ENCODE measurements at places on chromosomes 4 and X.

GRCh38 chr4:52788806-52789205, 37.6 kb upstream of the ERVMER34-1 start:
- DNase-seq, result no peak

DNA sequence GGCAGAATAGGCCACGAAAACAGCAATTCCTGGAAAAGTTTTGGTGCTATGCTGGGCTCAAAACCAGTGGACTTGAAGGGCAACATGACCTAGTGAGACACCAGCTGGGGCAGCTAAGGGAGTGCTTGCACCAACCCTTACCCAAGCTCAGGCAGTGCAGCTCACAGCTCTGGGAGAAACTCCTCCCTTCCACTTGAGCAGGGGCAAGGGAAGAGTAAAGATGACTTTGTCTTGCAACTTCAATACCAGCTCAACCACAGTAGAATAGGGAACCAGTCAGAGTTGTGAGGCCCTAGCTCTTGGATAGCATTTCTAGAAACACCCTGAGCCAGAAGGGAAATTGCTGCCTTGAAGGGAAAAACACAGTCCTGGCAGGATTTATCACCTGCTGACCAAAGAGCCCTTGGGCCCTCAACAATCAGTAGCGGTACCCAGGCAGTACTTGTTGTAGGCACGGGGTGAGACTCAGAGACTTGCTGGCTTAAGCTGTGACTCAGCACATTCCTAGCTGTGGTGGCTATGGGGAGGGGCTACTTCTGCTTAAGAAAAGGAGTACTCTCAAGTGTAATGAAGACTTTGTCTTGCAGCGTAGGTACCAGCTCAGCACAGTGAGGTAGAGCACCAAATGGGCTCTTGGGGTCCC, 19.7 kb upstream of the ABCG2 start:
- DNase-seq, result no peak

DNA sequence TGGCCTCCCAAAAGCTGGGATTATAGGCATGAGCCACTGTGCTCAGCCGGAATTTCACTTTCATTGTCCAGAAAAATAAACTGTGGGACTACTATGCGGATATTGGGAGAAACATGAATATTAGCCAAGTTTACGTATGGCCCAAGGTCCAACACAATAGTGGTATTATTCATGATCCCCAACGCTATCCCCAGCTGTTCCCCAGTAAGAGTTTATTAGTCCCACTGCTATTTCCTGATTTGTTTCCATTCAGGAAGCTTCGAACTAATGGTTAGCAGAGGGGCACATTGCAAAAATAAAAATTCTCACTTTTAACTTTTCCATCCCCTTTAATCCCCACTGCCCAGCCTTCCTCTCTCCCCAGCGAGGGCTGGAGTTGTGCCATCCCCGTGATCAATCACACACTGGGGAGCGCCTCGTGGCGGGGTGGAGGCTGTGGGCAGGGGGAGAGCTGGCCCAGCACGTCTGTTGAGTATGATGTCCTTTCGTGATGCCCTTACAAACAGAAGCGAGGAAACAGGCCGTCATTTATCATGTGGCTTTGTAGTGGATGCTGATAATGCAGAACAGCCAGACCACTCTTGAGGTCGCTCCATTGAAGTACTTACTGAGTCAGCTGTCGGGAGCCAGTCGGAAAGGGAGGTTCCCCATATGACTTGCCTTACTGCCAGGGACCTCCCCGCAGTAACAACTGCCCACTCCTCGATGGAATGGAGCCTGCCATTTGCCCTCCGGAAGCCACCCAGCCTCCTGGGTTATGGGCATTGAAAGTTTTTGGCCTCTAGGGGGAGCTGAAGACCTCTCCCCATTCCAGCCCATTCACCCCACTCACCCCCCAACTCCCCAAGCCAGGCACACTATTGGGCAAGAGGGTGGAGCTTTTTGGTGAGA, 117.0 kb downstream of the KDR start:
- DNase-seq, result no peak

DNA sequence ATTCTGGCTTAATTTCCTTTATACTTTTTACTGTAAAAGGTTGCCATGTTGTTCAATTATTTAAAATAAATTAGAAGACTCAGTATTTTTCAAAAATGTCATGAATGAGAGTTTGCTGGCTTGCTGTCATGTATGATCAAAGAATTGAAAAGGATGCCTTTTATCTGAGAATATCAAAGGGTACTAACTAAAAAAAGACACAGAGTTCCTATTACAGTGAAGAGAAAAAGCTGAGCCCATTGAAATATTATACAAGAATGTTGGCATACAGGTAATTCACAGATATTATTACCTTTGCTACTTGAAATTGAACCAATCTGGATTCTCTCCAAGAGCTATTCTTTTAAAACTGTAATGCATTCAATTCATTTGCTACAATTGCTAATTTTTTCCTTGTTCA, 200.0 kb downstream of the PPP3CA start:
- DNase-seq, result no peak

GRCh38 chrX:124501586-124501985, 155.2 kb downstream of the SH2D1A start:
- DNase-seq, result no peak

Data from stimulated activated CD8-positive, alpha-beta memory T cell treated with anti-CD3 and anti-CD28 coated beads, Interleukin-7, amount 100 ng/mL, for 1 hour (primary cell).